ENCODE measurements at places on chromosomes 3 and 15.

DNA sequence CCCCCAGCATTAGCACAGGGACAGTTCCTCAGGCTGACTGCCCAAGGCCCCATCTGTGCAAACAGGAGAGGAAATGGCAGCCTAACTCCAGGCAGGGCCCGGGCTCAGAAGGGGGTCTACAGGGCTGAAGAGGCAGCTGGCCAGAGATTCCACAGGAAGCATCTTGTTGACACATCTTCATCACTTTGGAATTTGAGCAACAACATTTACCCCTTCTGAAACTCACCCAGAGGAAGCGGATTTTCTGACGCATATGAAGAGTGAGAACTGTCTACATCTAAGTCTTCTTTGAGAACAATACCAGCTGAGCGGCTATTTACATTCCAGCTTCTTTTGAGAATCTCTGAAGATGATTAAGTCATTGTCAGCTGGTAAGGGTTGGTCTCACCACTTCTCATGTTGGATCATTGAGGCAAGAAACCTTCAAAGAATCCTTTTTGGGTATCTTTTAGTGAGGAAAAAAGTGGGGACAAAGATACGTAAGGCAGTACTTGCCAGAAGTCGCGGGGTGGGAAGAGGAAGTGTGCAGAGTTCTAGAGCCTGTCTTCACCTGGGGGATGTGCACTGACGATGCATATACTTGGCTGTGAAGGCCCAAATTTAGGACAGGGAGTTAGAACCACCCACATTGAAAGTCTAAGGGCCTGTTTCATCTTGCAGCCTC, 25.4 kb upstream of the SRP14 start:
- DNase-seq: peak; percentile 89

DNA sequence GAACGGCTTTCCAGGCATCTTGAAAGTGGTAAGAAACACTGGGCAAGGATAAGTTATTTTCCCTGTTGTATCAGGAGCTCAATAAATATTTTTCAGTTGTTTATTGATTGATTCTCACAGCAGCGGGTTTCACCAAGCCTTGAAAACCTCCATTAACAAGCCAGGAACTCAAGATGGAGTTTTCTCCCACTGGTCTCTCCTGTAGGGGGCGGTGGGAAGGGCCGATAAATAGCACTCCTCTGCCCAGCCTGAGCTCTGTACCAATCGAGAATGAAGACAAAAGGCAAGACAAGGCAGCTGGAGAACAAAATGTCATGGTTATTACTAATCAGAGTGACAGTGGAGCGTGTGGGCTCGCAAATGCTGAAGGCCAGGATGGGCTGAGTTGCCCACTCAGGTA, 7.4 kb downstream of the HRH1 start:
- DNase-seq: no peak

DNA sequence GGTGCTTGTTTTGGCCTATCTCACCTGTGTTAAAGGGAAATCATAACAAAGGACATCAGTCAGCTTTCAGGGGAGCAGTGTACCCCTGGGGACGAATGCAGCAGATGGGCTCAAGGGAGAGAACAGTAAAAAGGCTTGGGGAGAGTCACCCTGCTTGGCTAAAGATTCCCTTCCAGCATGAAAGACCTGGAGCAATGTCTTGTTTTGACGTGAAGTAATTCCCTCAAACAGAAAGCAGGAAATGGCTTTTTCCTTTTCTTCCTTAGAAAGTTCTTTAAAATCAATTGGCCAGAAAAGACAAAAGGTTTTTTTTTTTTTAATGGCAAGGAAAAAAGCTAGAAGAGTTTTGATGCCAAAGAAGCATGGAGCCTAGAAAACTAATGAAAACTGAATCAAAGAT, 56.5 kb upstream of the PARL start:
- no peak for DNase-seq

- peak; percentile 63 for DNase-seq
These were observed 55.3 kb upstream of the P2RY1 start for GRCh38 chr3:152779653-152780052.

- no peak for DNase-seq
These were observed 191.9 kb downstream of the GABRB3 start for GRCh38 chr15:26580943-26581342.

DNA sequence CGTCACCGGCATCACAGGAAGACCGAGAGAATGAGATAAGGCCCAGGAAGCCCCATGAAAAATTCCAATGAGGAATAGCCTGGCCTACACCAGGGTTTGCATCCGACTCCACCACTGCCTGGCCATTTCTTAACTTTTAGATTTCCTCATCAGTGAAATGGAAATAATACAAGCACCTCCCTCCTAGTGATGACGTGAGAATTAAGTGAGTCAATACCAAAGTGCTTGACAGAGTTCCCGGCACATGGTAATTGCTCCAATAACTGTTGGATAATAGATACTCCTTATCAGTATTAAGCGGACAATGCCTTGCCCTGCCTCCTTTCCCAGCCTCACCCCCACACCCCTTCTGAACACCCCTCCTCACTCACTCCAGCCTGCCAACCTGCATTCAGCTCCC, 105.4 kb downstream of the TLE3 start:
- no peak for DNase-seq

DNA sequence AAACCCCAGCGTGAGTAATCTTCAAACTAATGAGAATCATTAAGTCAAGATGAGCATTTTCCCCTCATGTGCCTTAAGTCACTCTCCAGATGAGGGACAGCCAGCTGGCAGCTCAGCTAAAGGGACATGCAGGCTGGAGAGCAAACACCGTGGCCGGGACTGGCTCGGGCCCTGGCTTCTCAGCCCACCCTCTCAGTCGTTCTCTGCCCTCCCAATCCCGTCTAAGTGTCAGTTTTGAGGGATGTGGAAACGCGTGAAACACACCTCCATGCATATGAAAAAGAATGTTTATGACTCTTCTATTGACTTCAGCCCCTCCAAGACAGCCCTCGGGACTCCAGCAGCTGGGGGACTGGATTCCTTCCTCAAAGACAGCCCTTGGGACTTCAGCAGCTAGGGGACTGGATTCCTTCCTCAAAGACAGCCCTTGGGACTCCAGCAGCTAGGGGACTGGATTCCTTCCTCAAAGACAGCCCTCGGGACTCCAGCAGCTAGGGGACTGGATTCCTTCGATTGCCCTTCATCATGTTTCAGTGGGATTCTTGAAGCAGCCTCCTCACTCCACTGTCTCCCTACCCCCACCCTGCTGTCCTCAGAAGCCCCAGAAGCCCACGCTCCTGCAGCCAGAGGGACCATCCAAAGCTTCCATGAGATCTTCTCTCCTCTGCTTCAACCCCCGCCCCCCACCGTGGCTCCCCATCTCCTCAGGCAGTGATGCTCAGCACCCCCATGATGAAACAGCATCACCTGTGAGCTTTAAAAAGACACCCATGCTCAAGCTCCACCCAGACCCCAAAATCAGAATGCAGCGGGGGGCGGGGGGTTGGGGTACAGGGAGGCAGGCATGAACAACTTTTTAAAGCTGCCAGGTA, 228.9 kb downstream of the XXYLT1 start:
- DNase-seq: no peak

DNA sequence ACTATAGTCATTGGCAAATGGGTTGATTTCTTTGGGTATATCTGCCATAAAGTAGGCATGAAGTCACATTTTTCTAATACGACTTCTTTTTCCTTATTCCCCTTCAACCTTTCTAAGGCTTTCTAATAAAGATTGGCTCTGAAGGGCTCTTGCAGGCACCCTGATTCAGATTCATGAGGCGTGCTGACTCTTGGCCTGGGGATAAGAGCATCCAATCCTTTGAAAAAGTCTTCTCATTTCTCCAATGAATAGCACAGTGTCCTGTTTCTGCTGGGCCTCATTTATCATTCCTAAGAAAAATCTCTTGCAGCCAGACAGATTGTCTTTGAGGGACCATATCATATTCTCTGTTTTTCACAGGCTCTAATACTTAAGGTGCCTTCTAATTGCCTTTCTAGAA, 32.3 kb upstream of the BNIP2 start:
- DNase-seq: no peak
